GM12864 (cell line): ENCODE measurements at places on chromosomes 7 and 10.

DNA sequence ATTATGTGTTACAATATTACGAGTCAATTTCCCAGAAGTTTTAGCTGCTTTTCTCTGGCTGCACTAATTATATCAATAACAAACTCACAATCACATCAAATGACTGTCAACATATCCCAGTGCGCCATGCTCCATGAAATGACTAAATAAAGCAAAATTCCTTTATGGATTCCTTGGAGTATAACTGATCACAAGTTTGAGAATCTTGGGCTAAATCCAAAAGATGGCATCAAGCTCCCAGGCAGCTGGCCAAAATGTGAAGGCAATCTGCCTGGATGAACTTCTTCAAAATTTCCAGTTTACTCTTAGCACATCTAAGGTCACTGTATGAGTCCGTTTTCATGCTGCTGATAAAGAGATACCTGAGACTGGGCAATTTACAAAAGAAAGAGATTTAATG lies 210.8 kb downstream of the CCSER2 start:
- no peak for DNase-seq

DNA sequence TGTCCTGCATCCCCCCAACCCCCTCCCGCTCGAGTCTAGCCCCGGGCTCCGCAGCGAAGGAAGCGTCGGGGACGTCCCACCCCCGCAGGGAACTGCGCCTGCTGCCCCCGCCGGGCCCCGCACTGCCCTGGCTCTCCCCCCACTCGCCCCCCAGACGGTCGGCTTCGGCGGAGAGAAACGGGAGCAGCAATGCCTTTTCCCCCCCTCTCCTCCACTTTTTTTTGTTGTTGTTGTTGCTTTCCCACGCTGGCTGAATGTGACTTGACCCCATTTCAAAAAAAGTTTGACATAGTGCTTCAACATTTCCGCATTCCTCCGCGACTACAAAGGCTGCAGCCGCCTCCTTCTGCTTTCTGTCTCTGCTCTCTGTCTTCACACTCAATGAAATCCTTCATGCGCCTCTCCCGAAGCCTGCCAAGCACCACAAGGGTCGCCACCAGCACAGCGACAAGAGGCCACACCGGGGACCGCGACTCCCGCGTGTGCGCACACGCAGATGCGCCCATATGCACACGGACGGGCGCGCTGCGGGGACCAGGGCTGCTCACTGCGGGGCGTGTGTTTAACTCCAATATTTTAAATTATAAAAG lies 1.0 kb downstream of the CDK6 start:
- DNase-seq: no peak

DNA sequence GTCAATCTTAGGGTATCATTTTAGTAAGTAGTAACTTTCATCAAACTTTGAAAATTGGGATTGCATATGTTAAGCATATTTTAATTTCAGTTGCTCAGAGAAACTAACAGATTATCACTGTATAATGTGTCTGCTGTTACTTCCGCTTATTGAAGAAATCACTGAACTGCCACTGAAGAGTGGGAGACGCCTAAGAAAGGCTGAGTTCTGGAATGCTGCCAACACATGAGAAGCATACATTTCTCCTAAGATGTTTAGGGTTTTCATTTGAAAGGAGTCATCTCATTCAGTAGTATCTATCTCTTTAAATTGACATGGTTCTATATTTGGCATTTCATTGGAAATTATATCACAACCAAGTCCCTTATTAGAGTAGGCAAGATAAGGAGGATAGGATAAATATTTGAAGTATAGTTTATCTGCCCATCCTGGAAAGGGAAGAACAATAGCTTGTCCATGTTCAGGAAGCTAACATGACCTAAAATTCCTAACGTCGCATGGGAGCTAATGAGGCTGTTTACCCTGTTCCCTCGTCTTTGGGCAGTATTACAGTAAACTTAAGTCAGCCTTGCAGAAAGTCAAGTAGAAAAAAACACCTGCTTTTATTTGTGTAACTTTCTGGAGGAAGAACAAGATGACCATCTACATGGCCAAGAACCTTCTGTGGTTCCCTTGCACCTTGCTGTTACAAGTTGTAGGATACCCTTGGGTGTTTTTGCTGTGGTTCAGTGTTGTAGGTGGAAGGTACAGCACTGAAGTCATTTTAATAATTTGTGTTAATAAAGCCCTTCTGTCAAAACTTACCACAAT lies 67.3 kb downstream of the NHLRC2 start:
- DNase-seq: no peak

DNA sequence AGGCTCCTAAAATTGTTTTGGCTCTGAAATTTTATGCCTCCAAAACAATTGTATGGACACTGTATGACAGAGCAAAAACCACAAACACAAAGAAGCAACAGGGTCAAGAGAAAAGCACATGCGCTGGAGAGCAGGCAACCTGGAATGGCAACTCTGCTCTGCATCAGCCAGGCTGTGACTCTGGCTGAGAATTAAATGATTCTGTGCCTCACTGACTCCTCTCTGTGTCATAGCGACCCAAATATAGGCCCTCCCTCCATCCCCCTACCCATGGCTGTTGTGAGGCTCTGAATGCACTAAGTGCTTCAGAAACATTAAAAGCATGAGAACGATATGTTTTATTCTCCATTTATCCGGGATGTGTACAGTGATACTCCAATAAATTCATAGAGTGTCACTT lies 24.9 kb upstream of the NEBL start:
- no peak for DNase-seq

- no peak for DNase-seq
These were observed 57.1 kb downstream of the AOC1 start for GRCh38 chr7:150909200-150909995.

DNA sequence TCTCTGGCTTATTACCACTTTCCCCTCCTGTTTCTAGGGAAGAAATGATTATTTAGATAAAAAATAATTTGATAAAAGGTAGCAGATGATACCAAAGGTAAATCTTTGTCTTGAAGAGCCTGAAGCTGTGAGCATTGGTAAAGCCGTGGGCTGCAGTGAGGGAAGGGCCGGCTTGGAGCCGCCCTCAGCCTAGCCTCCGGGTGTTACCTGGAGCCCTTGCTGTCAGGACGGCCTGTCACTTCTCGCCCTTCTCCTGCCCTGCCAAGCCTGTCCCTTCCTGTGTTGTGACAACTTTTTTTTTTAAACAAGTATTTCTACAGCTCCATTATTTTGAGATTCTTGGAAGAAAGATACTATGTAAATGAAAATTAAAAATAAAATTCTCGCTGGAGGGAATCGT lies 7.0 kb downstream of the CUX1 start:
- DNase-seq: no peak

GRCh38 chr7:111138586-111138985 lies 47.7 kb downstream of the LRRN3 start:
- DNase-seq: no peak

GRCh38 chr7:69864822-69865221 lies 266.5 kb downstream of the AUTS2 start:
- no peak for DNase-seq

GRCh38 chr7:74672343-74672915 lies 14.9 kb downstream of the GTF2I start:
- no peak for DNase-seq

GRCh38 chr10:102064503-102064867 lies 664 bp upstream of the HPS6 start:
- DNase-seq: no peak

DNA sequence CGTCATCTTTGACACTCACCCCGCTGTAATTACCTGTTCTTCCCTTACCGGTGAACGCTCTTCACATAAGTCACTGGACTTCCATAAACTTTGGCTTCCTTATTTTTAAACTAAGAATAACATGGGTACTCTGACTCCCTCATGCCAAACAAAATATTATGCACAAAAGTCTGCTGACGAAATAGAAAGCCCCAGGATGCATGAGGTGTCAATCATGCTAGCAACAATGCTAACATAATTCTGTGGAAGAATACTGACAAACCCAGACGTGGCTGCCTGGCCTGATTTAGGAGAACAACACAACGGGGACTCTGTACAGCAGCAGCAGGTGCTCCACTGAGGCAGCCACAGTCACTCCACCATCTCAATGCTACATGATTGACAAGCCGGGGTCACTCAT lies 137.5 kb downstream of the CCDC71L start:
- no peak for DNase-seq

DNA sequence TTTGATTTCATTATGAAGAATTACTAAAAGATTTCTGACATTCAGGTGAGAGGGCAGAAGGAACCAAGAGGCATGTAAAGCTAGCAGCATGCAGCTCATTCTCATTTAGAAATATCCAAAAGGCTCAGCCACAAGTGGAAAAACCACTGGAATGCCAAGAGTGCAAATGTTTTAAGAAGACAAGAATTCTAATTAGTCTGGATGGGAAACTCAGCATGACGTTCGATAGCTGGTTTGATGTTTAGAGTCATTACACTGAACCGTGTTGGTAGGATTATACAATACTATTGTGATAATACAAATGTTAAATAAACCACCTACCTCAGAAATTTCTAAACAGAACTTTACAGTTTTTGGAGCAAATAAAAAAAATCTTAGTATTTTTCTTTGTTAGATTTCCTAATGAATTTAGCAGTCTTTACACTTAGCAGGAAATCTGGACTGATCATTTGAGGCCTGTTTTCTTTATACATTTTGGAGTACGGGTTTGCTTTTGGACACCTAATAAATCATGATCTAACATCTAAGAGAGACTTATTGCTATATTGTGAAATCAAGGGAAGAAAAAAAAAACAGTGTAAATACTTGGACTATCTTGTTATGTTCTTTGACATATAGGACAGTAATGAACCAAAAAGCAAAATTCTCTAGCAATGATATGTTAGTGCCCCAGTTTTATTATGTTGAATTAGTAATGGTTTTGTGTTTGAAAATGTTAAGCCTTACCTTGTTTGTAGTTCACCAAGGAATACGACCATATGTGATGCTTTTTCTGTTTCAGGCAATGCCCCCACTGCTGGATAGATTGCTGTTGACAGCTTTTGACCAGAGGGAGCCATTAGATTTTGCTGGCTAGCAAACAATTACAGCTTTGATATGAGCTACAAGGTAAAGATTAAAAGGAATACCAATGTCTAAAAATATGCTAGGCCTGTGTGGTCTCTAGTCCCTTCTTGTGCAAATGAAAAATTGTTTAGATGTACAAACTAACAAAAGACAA lies 354.1 kb upstream of the SEMA3A start:
- no peak for DNase-seq

DNA sequence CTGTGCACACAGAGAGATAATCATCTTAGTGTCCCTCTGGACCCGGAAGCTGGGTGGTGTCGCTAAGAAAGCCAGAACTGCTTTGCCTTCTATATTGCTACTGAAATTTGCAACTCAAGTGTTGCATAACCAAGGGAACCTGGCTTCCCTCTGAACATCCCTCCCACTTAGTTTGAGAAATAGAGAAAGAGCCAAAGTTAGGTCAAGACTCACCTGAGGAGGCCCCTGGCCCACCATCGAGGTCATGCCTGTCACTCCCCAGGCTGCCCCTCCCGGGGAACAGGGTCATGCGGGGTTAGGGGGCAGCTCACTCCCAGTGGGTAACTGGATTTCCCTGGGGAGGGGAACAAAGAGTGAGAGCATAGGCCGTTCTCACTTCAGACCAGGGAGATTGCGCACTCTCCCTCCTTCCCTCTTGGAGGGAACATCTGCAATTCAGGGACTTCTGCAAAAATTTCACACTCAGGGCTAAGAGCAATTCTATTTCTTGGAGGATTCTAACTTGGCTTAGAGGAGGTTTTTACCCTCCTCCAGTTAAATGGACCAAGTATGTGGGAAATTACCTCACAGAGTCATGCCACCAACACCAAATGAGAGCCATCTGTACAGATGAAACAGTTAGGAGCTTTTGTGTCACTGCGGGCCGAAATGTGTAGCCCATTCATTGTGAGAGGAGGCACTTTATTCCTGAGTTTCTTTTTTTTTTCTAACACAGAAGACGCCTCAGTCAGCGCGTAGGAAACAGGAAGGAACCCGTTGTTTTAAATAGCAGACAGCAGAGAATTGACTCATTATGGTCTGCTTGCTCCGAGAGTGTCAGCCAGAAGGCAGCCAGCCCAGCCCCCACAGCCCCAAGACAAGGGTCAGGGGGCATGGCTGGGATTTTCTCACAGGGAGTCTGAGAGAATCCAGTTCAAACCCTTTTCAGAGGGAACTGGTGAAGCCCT lies 221.3 kb downstream of the ARHGAP12 start:
- DNase-seq: peak; percentile 78

DNA sequence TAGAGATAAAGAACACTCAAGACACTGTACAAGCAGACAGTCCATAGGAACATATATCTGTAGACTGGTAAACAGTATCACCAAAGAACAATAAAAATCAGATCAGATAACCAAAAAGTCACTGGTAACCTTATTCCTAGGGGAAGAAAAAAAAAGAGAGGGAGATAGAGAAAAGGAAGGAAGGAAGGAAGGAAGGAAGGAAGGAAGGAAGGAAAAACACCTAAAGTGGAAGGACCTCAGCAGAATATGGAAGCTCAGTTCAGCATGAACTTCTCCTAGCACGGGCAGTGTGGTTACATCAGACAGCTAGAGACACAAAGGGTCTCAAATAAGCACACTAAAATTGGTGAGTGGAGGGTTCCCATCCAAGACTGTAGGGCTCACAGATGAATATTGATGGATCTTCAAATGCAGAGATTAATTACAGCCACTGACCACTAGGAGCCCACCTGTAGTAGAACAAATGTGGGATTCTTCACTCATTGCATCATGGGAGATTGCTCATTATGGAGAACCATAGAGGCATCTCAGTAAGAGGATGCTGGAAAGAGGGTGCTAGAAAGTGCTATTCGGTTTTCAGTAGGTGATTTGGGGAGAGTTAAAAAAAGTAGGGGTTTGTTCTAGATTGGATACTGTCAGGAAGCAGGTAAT lies 293.4 kb upstream of the C7orf33 start:
- DNase-seq: no peak

DNA sequence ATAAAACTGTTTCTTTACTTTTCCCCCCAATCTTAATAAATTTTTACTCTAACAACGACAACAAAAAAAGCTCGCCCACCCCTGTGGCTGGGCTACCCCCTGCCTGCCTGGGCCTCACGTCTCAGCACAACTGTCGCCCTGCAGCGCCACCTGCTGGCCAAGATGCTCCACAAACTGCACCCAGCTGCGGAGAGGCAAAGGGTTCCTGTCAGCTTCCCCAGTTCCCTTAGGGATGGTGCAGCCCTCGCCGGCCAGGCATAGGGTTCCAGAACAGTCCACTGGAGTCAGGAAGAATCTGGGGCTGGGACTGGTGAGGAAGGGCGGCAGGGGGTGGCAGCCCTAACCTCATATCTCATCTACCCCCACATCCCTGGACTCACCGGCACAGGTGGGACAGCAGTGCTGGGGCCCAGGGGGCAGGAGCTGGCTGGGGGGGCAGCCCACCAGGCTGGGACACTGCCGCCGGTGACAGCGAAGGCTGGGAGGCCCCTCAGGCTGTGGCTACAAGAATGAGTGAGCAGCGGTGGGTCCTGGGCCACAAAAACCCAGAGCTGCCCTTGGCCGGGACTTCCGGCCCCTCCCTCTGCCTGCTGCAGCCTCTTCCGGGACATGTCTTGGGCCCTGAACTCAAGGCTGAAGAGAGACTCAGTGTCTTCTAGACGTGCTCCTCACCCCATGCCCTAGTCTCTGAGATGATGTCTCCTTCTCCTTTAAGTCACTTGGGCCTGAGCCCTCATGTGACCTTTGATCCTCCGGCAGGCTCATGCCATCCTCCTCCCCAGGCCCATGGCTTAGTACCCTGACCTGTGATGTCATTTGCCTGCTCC lies 21.2 kb downstream of the ATP6V1F start:
- peak; percentile 46 for DNase-seq
